T-cell (primary cell): ENCODE measurements at places on chromosomes 3 and 15.

GRCh38 chr15:41629463-41629862, 30.7 kb upstream of the MGA start:
- DNase-seq: no peak

GRCh38 chr3:46812237-46812791, 50.9 kb downstream of the MYL3 start:
- peak; percentile 72 for DNase-seq

- DNase-seq: no peak
Observed at GRCh38 chr3:15438983-15439382, 11.6 kb downstream of the EAF1 start.

DNA sequence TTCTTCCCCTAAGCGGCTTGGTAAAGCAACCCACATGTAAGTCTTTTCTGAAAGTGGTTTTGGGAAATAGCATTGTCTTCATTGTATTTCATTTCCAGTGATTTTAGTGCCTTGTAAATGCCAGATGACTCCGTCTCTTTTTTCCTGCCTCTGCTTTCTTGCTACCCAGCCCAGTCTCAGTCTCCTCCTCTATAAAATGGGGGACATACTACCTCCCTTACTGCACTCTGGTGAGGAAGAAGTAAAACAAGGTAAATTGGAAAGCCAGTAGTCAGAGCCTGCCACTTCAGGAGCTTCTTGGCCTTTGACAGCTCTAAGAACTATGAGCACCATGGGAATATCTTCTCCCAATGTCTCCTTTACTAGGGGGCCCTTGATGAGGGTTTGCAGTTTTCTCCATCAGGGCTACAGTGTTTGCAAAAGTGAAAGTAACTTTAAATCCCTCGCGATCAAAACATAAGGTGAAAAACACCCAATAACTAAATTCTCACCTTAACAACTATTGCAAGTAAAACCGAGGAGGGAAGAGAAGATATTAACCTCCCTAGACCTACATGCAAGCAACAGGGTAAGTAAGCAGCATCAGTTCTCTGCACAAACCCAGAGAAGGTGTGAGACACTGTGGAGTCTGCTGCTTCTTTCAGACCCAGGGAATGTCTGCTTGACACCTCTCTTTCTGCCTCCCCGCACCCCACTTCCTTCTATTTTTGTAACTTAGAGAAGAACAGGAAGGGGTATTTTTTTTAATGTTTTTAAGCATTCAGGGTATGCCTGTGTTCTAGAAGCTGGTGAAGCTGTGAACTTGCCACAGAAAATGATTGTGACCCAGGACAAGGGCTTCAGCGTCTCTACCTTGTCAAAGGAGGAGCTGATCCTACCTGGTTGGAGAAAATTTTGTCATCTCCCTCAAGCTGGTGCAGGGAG, 159.1 kb upstream of the EOMES start:
- peak; percentile 56 for DNase-seq

DNA sequence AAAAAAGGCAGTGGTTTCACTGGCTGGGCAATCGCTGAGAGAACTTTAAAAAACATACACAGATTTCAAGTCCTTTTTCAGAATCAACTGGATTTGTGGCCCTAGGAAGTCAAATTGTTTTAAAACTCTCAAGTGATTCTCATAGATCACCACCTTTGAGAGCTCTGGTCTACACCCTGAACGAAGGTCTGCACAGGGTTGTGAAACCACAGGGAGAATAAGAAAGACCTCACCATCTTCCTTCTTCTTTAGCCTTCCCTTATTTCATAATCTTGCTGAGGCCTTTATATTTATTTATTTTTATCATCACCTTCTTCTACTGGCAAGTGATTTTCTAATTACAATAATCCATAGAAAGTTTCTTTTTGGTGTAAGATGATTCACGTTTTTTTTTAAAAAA, 58.1 kb downstream of the FOXP1 start:
- no peak for DNase-seq

DNA sequence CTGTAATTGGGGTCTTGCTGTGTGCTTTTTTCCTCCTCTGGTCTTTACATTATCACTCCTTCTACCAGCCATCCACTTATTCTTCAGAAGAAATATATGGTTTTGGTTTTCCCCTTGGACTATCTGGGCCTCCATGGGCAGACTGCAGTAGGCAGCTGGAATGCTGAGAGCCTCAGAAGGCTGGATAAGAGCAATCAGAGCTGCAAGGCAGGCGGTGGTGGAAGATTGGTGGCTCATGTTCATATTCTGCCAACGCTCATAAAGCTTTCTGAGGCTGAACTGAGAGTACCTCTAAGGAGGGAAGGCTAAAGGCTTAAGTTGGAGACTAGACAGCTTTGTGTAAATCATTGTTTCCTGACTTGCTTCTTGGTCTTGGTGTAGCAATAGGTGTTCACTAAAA, 5.7 kb upstream of the RPLP1 start:
- DNase-seq: no peak

DNA sequence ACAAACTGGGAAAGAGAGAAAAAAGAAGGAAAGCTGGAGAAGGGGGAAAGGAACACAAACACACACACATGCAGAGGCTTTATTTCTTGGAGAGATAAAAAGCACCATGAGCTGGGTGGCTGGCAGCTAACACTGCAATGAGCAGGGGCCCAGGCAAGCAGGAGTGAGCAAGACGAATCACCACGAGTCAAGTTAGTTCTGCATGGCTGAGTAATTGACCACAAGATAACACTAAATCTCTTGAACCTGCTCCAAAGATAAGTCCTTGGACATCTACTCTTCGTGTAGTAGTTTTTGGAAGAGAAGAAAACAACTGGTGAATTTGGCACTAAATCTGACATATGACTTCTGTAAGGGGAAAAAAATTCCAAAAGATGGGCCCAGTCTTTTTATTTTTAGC, 100.9 kb downstream of the MYO5A start:
- no peak for DNase-seq

- no peak for DNase-seq
Observed at GRCh38 chr3:12935023-12935860, 93.9 kb upstream of the RPL32 start.

DNA sequence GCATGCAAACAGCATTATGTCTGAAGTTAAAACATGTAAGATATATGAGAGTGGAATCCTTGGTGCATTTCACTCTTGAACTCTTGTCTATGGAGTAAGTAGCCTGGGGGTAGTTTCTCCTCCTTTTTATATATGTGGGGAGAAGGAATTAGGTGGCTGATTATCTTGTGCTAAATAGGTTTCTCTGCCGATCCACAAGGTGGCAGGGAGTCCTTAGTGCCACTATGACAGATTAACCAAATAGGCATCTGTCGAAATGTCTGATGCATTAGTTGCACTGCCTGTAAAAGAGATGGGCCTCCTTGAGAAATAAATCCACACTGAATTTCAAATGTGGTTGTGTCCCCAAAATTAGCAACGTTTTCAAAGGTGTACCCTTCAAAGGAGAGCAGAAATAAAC, 170.1 kb downstream of the CNTN4 start:
- DNase-seq: no peak

GRCh38 chr15:89057506-89058133, 30.6 kb upstream of the ABHD2 start:
- peak; percentile 65 for DNase-seq

- no peak for DNase-seq
Observed at GRCh38 chr3:172040078-172040980, 951 bp downstream of the FNDC3B start.

GRCh38 chr3:13547591-13548371, 1.1 kb upstream of the FBLN2 start:
- no peak for DNase-seq

- no peak for DNase-seq
Observed at GRCh38 chr15:43886558-43886957, 59.8 kb downstream of the WDR76 start.

DNA sequence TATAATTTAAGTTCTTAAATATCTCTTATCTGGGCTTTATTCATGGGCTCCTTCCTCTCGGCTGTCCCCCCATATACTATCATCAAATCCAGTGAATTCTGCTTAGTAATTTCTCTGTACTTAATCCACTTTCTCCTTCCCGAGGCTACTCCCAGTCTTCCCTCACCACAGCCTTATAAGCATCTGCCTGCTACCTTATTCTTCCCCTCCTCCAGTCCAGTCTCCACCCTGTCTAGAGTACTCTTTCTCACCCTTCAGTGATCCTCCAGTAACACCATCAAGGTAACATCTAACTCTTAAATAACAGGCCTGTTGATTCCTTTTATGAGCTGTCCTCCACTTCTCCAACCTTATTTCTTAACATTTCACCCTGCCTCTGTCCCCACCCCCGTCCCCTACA, 65.8 kb downstream of the NEO1 start:
- DNase-seq: no peak

DNA sequence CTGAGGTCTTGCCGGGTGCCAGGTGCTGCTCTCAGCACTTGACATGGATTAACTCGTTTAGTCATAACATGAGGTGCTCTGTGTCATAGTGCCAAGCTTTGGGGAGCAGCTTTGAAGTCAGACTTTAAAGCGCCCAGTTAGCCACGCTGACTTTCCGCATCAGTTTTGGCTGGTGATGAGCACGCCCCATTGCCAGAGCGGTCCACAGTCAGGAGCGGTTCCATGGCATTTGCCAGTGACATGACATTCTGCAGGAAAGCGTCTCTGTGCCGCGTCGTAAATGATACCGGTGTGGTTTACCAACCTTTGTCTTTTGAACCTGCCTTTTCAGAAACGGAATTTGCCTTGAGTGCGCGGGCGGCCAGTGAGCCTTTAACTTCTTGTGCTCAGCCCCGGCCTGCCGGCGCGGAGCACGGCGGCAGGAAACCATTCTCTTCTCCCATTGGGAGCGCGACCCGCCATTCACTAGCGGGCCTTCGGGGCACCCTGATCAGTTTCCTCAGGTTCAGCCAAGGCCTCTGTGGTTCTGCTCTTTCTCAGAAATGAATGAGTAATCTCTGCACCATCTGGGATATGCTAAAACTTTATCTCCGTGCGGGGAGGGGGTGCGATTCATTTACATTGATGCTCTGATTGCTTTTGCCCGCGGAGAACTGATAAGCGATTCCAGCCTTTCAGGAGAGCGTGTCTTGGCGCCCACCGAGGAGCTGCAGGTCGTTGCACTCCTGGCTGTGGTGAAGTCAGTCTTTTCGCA, 1.7 kb upstream of the SLC2A2 start:
- no peak for DNase-seq

DNA sequence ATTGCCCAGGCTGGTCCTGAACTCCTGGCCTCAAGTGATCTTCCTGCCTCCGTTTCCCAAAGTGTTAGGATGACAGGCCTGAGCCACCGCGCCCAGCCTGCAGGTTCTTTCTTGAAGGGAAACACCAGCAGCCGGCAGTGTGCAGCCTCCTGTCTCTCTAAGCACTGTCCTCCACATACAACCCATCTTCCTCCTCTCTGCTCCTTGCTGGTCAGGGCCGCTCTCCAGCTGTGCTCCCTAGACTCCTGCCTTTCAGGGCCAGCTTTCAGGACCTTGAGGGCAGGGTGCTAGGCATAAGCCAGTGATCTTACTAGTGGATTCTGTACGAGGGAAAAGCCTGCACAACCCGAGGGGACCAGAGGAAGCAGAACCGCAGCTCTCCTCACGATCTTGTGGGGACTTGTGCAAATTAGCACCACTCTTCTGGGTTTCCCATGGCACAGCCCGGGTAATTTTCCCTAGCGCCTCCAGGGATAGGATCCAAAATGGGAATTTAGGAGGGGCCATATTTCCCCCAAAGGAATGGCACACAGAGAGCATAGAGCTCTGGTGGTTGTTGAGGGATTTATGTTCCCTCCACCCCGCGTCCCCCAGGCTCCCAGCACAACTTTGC, 18.2 kb upstream of the CORO2B start:
- no peak for DNase-seq

- DNase-seq: no peak
Observed at GRCh38 chr3:54196360-54196991, 74.1 kb downstream of the CACNA2D3 start.

DNA sequence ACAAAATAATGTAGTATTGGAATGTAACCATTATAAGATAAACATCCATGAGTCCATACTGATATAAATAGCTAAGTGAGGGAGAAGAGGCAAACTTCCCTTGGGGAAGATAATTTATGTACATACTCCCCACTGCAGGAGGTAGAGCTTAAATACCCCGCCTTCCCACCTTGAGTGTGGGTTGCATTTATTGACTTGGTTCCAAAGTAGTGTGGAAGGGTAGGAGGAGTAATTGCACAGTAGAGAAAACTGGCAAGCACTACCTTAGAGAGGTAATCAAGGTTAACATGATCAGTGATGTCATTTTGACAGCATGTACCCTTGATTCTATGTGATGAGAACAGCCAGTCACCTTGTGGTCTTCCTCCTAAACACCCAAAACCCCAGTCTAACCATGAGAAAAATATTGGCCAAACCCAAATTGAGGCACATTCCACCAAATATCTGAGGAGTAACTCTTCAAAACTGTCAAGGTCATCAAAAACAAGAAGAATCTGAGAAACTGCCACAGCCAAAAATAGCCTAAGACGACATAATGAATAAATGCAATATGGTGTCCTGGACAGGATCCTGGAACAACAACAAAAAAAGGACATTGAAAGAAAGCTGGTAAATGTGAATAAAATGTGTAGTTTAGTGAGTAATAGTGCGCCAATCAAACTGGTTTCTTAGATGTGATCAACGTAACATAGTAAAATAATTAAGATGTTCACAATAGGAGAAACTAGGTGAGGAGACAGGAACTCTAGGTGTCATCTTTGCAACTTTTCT, 774 bp upstream of the CNOT10 start:
- DNase-seq: no peak

GRCh38 chr15:49232236-49232806, 62.3 kb downstream of the GALK2 start:
- no peak for DNase-seq
